ENCODE measurements at places on chromosomes 11 and 22.

DNA sequence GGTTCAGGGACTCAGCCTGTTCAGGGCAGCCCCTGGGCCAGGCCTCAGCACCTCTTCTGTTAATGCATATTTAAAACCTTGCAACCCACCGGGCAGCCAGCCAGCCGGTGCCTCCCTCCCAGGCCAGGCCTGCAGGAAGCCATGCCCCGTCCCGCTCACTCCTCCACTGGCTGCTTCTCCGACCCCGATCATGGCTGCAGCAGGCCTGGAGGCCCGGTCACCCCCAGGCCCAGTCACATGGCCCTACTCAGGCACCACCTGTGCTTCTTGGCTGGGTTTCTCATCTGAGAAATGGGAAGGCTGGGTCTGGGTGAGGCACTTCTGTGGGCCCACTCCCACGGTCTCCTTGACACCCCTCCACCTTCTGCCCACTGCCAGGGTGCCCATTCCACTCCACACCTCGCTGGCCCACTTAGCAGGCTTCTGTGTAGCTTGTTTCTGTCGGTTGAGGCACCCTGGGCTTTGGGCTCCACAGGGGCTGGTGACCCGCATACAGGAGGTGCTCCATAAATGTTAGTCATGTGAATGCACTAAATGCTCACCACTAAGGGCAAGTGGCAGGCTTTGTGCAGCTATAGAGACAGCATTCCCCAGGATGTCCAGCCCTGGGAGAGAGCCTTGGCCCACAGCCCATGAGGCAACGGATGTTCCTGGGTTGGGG lies 11.4 kb downstream of the RTN4R start:
- DNase-seq = no peak

GRCh38 chr11:65585396-65586246 lies 9.8 kb downstream of the EHBP1L1 start:
- no peak for DNase-seq

- DNase-seq = no peak
These were observed 2.8 kb downstream of the MYH9 start for GRCh38 chr22:36384766-36385481.

- DNase-seq = no peak
These were observed 79.0 kb downstream of the ATXN10 start for GRCh38 chr22:45750626-45751025.

DNA sequence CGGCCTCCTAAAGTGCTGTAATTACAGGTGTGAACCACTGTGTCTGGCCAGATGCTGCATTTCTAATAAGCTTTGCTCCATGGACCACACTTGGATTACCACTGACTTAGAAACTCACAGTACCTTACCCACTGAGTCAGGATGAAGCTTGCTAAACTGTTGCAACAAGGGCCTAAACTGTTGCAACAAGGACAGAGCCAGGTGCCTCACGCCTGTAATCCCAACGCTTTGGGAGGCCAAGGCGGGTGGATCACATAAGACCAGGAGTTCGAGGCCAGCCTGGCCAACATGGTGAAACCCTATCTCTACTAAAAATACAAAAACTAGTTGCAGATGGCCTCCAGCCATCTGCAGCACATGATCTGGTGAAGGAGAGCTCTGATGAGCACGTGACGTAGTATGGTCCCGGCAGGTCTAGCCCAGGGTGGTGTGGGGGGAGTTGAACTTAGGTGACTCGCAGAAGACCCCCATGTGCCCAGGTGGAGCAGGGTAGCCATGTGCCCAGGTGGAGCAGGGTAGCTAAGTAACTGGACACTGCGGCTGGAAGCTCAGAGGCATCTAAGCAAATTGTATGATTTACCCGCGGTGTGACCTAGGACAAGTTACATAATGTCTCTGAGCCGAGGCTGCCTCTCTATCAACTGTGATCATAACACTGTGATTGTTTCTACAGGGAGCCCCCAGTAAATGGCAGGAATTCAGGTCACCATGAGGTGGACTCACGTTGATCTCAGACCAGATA lies 8.4 kb downstream of the SLC25A45 start:
- DNase-seq = no peak

DNA sequence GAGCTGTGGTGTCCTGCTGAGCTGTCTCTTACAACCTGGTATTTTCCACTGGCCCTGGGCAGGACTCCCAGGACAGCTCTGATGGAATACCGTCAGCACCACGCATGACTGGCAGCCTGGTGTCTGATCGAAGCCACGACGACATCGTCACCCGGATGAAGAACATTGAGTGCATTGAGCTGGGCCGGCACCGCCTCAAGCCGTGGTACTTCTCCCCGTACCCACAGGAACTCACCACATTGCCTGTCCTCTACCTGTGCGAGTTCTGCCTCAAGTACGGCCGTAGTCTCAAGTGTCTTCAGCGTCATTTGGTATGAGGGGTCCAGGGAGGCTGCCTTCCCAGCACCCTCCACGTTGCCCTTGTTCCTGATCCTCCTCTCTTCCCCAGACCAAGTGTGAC lies 2.4 kb downstream of the KAT5 start:
- no peak for DNase-seq

DNA sequence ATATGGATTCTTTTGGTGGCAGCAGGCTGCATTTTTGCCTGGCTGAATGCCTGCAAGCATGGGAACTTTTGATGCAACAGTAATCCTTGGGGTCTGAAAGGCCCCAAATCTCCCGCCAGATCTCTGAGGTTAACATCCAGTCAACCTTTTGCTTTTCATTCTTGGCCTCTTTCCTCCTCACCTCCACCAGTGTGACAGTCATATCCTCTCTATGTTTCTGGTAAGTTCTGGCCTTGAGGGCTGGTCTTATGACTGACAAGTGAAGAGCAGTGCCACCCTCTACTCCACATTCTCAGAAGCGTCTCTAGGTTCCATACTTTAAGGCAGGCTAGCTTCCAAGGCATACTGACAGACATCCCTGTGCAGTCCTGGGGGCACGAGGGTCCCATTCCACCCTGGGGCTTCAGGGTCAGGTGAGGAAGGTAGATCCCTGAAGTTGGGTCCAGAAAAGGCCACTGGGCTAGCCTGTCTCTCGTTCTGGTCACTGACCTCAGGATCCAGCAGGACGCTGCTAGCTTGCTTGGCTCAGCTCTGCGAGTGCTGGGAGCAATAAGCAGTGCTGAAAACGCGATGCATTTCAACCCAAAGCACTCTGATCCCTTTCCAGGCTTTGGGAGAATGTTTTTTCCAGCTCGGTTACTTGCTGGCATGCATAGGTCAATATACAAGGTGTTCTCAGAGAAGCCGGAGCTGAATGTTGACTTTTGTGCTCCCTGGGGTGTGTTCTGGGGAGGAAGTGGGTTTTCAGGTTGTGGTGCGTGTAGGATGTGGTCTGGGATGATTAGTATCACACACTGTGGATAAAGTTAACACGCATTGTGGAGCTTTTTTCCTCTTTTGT lies 75.2 kb downstream of the PTPRJ start:
- peak; percentile 54 for DNase-seq

- DNase-seq = no peak
These were observed 21.1 kb downstream of the RTN4R start for GRCh38 chr22:20247010-20247505.
